Adrenal gland (tissue), 19 donors: ENCODE measurements at places on chromosomes 7 and 10. TPM values are rescaled to one million over a fixed set of nuclear protein-coding genes. Genes with fewer than 3 reads are reported as not detected.

DNA sequence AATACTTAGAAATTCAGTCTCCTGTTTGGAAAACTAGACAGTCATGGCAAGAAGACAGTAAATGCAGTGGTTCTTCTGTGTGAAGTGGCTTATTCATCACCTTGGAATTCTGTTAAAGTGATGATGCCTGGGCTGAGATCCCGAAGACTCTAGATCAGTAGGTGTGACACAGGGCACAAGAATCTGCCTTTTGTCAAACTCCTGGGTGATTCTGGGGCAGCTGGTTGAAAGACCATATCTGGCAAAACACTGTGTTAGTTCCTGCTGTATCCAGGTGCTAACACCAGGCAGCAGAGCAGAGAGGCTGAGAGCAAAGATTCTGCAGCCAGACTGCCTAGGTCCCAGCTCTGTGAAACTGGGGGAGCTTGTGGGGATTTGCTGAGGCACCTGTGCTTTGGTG lies 26.5 kb downstream of the MRC1 start:
- H3K36me3 ChIP-seq: no peaks in the 10 kb centered on the region
- no peak overlapping the region for H3K27ac ChIP-seq
- H3K4me3 ChIP-seq: no peak overlapping the region
- peaks cover 12% of the 10 kb centered on the region for H3K4me1 ChIP-seq
- no peak for DNase-seq

DNA sequence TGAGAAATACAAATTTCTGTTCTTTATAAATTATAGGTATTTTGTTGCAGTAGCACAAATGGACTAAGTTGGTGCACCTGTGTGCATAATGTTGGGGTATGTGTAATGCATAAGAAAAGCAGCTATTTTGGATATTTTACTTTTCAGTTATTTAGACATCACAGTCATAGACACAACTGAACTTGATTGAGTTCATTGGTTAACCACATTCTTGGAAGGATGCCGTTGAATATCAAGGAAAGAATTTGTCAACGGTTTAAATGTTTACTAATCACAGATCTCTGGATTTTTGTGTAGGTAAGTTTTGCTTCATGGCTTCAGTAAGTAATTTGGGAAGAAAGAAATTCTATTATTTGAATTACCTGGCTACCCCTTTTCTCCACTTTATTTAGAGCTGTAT lies 4.1 kb downstream of the OTUD1 start:
- no peaks in the 10 kb centered on the region for H3K27me3 ChIP-seq
- DNase-seq: no peak
- no peak overlapping the region for H3K27ac ChIP-seq
- H3K4me3 ChIP-seq: peak overlapping the region; percentile 98

Gene MOGAT3
- total RNA-seq: not detected

- H3K4me1 ChIP-seq: no peaks in the 10 kb centered on the region
- no peaks in the 10 kb centered on the region for H3K27me3 ChIP-seq
- no peak overlapping the region for H3K4me3 ChIP-seq
Observed at GRCh38 chr7:12766416-12766815, 79.0 kb downstream of the ARL4A start.

DNA sequence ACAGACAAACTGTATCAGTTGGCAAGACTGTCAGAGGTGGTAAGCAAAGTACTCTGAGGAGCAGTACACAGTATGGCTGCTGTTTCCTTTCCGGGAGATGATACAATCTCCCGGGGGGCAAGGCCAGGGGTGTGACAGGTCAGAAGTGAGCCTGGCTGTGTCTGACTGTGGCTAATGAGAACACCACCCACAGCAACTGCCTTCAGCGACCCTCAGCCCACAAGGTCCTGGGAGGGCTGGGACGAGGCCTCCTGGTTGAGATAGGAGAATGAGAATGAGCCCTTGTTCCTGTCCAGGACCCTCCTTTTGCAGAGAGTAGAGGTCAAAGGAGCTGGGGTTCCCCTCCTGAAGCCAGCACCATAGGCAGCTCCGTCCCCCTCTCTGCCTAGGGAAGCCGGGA lies 421.7 kb downstream of the TCERG1L start:
- DNase-seq: no peak
- no peaks in the 10 kb centered on the region for H3K4me1 ChIP-seq
- no peak overlapping the region for H3K27ac ChIP-seq
- no peaks in the 10 kb centered on the region for H3K27me3 ChIP-seq
